Mesothelial cell of epicardium (in vitro differentiated cells): ENCODE measurements at places on chromosomes 16 and 17. TPM values are rescaled to one million over a fixed set of nuclear protein-coding genes. Genes with fewer than 3 reads are reported as not detected.

CSF3 gene
- total RNA-seq, result not detected in 3 replicates

HOXB7 gene
- 18.6 to 20.3 TPM (median 19.5 TPM) in 3 replicates for total RNA-seq

- DNase-seq, result no peak
- peaks cover 15% of the 10 kb centered on the region for H3K36me3 ChIP-seq
- H3K27ac ChIP-seq, result no peak overlapping the region
- no peaks in the 10 kb centered on the region for H3K27me3 ChIP-seq
- H3K4me3 ChIP-seq, result no peak overlapping the region
Observed at GRCh38 chr17:82400830-82401229, 17.3 kb upstream of the HEXD start.

CNTNAP1 gene
- total RNA-seq, result 20.5 to 23.1 TPM (median 20.9 TPM) in 3 replicates

- H3K27ac ChIP-seq, result no peak overlapping the region
- peaks cover 16% of the 10 kb centered on the region for H3K36me3 ChIP-seq
- DNase-seq, result no peak
- no peaks in the 10 kb centered on the region for H3K27me3 ChIP-seq
- H3K4me1 ChIP-seq, result peaks cover 35% of the 10 kb centered on the region
Observed at GRCh38 chr16:55571191-55571897, 4.9 kb downstream of the CAPNS2 start.

GRCh38 chr16:85515830-85516397 is 97.2 kb upstream of the GSE1 start:
- peaks cover 57% of the 10 kb centered on the region for H3K4me1 ChIP-seq
- DNase-seq, result no peak
- H3K4me3 ChIP-seq, result no peak overlapping the region
- H3K36me3 ChIP-seq, result peaks cover 10% of the 10 kb centered on the region
- no peaks in the 10 kb centered on the region for H3K27me3 ChIP-seq
- H3K27ac ChIP-seq, result no peak overlapping the region

GRCh38 chr16:67156143-67156844 is 3.4 kb downstream of the TRADD start:
- no peak for DNase-seq
- peaks cover 15% of the 10 kb centered on the region for H3K4me1 ChIP-seq
- H3K36me3 ChIP-seq, result no peaks in the 10 kb centered on the region
- no peak overlapping the region for H3K27ac ChIP-seq
- peaks cover 85% of the 10 kb centered on the region for H3K27me3 ChIP-seq

- peak overlapping the region; percentile 98 for H3K4me3 ChIP-seq
- H3K27me3 ChIP-seq, result no peaks in the 10 kb centered on the region
- H3K36me3 ChIP-seq, result peaks cover 16% of the 10 kb centered on the region
- peak overlapping the region; percentile 25 for H3K27ac ChIP-seq
- DNase-seq, result no peak
- peaks cover 46% of the 10 kb centered on the region for H3K4me1 ChIP-seq
Observed at GRCh38 chr17:7235693-7236665, 1.7 kb upstream of the DVL2 start.

DNA sequence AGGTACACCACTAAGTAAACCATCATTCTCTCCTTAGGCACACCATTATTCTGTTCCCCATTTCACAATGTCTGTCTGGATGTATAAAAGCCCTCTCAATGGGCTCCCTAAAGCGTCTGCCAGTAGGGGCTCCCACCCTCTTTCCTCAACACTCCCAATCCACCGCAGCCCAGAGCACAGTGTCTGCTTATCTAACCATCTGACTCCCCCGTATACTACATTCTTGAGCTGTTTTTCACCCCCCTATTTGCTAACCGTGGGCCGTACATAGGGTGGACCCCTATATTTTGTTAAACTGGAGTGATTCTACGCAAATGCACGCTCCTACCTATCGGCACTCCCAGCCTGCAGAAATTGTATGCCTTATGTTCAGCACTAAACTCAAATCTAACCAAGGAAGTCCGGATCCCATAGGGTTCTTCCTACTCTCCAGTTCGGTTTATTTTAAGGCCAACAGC is 685 bp upstream of the PSMD3 start:
- no peak for DNase-seq
- H3K4me3 ChIP-seq, result peak overlapping the region; percentile 79
- H3K27me3 ChIP-seq, result peaks cover 7% of the 10 kb centered on the region
- peaks cover 6% of the 10 kb centered on the region for H3K36me3 ChIP-seq
- peak overlapping the region; percentile 92 for H3K27ac ChIP-seq

GRCh38 chr17:33493566-33493965 is 200.5 kb upstream of the ASIC2 start:
- H3K4me1 ChIP-seq, result peaks cover 3% of the 10 kb centered on the region
- no peaks in the 10 kb centered on the region for H3K36me3 ChIP-seq
- H3K27ac ChIP-seq, result no peak overlapping the region
- no peak overlapping the region for H3K4me3 ChIP-seq

EFNB3 gene
- total RNA-seq, result 27.3 to 28.2 TPM (median 28.1 TPM) in 3 replicates

ADGRG1 gene
- 65.8 to 67.1 TPM (median 66.9 TPM) in 3 replicates for total RNA-seq

GUCY2D gene
- 0.34 to 0.75 TPM (median 0.69 TPM) in 3 replicates for total RNA-seq

CRISPLD2 gene
- total RNA-seq, result 72.4 to 83.0 TPM (median 80.1 TPM) in 3 replicates

DNA sequence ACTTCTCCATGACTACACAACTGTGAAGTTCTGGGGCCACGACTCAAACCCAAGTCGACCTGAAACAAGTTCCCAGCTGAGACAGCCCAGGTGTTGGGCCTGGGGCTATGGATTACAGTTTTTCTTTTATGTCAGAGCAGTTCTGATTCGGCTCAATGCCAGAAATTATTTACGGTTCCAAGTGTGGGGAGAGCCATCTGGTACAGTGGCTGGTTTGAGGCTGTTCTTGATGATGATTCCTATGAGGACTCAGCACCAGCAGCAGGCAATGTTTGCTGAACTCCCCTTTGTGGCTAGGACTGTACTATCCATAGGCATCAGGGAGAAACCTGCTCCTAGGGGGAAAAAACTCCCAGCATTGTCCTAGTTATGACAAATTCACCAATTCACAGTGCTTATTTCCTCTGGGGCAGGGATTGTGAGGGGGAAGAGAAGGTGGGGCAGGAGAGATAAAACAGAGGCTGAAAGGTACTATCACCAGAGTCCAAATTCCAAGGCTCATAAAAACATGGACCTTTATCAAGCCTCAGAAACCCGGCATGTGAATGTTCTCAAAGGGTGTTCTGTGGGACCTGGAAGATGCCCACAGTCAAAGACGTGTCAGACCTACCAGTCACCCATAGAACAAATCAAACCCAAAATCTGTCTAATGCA is 18.2 kb upstream of the CMTM4 start:
- peaks cover 3% of the 10 kb centered on the region for H3K36me3 ChIP-seq
- no peak overlapping the region for H3K27ac ChIP-seq
- no peak overlapping the region for H3K4me3 ChIP-seq
- H3K4me1 ChIP-seq, result peaks cover 26% of the 10 kb centered on the region
- no peaks in the 10 kb centered on the region for H3K27me3 ChIP-seq
- no peak for DNase-seq

DNA sequence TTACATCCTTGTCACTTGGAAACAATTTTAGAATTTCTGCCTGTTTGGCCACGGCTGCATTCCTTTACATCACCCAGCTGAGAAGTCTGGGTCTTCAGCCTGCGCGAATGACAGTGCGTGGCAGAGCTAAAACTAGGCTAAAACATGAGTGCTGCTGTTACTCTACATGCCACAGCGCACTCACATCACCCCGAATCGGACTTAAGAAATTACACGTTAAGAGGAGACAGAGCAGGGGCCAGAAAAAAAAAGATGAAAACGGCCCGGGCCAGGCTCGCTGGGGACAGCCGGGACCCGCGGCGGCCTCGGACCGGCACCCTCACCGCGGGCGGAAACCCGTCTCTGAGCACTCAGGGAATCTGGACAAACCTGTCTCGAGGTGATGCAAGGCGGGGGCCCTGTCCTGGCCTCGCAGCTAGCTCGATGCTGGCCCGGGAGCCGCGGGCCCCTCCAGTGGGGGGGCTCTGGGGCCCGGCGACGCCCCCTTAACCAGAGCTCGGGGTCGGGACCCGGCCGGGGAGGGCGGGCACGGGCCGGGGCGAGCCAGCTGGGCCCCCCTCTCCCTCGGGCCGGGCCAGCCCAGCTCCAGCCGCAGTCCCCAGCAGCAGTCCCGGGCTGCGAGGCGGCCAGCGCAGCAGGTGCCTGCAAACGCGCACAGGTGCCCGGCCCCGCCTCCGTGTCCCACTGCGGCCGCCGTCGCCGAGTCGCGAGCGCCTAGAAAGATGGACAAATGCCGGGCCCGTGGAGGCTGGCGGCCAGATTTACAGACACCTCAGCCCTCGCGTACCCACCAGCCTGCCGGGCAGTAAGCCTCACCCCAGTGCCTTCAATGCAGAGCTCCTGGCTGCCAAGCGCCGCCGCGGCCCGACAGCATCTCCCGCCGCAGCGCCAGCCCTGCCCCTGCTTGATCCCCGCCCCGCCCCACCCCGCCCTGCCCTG is at the start of gene AKTIP:
Gene AKTIP, minus strand, starts transcription at position 879 of the 939 bp plus-strand sequence. CDS start 2,950 bp downstream, outside the sequence.
- DNase-seq, result peak; percentile 67
- peaks cover 43% of the 10 kb centered on the region for H3K4me1 ChIP-seq
- H3K27ac ChIP-seq, result peak within 1 kb of the TSS; percentile 98
- peaks cover 9% of the 10 kb centered on the region for H3K36me3 ChIP-seq
- H3K4me3 ChIP-seq, result peak within 1 kb of the TSS; percentile 90
- no peaks in the 10 kb centered on the region for H3K27me3 ChIP-seq

GRCh38 chr16:51816929-51817328 is 665.9 kb upstream of the SALL1 start:
- H3K4me1 ChIP-seq, result peaks cover 5% of the 10 kb centered on the region
- no peak overlapping the region for H3K4me3 ChIP-seq
- no peak overlapping the region for H3K27ac ChIP-seq
- H3K36me3 ChIP-seq, result no peaks in the 10 kb centered on the region

HBA2 gene
- not detected in 3 replicates for total RNA-seq

DNA sequence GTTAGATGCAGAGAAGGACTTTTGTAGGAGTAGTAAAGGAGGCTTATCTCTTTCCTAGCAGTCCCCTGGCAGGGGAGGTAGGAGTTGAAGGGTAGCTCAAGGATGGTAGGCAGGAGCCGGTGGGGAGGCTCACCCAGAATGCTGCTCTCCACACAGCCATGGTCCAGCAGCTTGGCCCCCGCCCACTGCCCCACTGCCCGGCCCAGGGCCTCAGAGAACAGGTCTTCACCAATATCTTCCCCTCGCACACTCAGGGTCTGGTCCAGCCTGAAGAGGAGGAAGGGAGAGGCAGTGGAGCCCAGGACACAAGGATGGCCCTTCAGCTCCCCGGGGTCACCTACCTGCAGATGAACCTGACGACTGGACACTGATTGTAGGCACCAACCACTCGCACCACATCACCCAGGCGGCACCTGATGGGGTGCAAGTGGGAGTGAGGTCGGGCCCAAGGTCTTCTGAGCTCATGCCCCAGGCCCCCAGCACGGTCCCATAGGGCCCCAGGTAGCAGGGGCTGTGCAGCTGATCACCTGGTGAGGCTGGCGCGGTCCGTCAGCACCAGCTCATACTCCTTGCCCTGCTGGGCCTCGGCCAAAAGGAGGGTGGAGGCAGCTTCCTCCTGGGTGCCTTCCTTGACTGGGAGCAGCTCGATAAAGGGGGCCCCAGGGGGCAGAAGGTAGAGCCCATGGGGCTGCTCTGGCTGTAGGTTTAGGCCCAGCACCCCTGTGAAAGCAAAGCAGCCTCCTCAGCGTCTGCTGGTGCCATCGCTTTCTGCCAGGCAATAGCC is 3.6 kb downstream of the GHDC start:
- no peaks in the 10 kb centered on the region for H3K36me3 ChIP-seq
- H3K4me1 ChIP-seq, result peaks cover 10% of the 10 kb centered on the region
- H3K27me3 ChIP-seq, result peaks cover 12% of the 10 kb centered on the region
- no peak for DNase-seq
- no peak overlapping the region for H3K4me3 ChIP-seq

- H3K4me3 ChIP-seq, result no peak overlapping the region
- H3K36me3 ChIP-seq, result no peaks in the 10 kb centered on the region
- no peak overlapping the region for H3K27ac ChIP-seq
- H3K27me3 ChIP-seq, result peaks cover 80% of the 10 kb centered on the region
- DNase-seq, result no peak
- H3K4me1 ChIP-seq, result peaks cover 2% of the 10 kb centered on the region
Observed at GRCh38 chr16:66840883-66841282, 3.3 kb upstream of the CA7 start.

DNA sequence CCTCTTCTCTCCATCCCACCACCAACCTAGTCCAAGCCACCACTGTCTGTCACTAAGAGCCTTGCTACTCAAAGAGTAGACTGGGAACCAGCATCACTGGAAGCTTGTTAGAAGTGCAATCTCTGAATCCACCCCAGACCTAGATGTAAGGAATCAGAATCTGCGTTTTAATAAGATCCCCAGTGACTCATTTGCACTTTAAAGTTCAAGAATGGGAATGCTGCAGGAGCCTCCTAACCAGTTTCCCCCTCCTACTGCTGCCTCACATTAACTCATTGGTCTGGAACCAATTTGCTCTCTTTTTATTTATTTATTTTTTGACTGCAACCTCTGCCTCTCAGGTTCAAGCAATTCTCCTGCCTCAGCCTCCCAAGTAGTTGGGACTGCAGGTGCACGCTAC is 19.8 kb upstream of the LYRM9 start:
- DNase-seq, result no peak
- H3K4me1 ChIP-seq, result peaks cover 3% of the 10 kb centered on the region
- no peak overlapping the region for H3K27ac ChIP-seq
- H3K27me3 ChIP-seq, result peaks cover 25% of the 10 kb centered on the region
- H3K36me3 ChIP-seq, result no peaks in the 10 kb centered on the region

NUBP2 gene
- 62.9 to 65.3 TPM (median 63.6 TPM) in 3 replicates for total RNA-seq

DNA sequence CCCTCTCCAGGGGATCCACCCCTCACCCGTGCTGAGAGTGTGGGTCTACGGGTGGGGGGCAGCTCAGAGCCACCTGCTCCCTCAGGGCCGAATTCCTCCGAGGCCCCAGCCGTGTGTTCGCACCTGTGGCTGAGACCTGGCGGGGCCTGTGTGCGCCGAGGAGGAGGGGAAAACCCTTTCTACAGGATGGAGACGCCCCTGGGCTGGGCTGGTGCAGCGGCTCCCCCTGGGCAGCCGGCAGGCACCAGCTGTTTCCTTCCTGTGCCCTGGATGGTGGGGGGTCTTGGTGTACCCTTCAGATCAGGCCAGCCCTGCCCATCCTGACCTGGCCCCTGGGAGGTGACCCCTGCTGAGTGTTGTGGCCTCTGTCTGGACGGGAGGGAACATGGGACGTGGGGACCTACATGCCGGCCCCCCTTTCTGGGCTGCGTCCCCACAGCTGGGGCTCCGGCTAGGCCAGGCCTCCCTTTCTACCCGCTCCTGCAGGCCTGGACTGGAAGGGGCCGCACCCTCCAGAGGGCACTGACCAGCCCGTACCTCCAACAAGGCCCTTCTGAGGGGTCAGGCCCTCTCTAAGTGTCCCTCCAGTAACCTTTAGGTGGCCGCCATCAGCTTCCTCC is 28.3 kb upstream of the PABPN1L start:
- DNase-seq, result no peak
- H3K36me3 ChIP-seq, result peaks cover 10% of the 10 kb centered on the region
- H3K27me3 ChIP-seq, result no peaks in the 10 kb centered on the region
- no peaks in the 10 kb centered on the region for H3K4me1 ChIP-seq
- no peak overlapping the region for H3K27ac ChIP-seq

- peak overlapping the region; percentile 89 for H3K27ac ChIP-seq
- peaks cover 25% of the 10 kb centered on the region for H3K4me1 ChIP-seq
- no peaks in the 10 kb centered on the region for H3K27me3 ChIP-seq
- DNase-seq, result no peak
Observed at GRCh38 chr16:12802048-12802447, 1.6 kb downstream of the CPPED1 start.

MAPT gene
- 2.5 to 3.1 TPM (median 2.8 TPM) in 3 replicates for total RNA-seq

- DNase-seq, result no peak
- no peak overlapping the region for H3K4me3 ChIP-seq
- H3K27me3 ChIP-seq, result peaks cover 26% of the 10 kb centered on the region
- no peaks in the 10 kb centered on the region for H3K4me1 ChIP-seq
- H3K27ac ChIP-seq, result no peak overlapping the region
Observed at GRCh38 chr17:10992106-10992880, 154.4 kb upstream of the PIRT start.

- H3K4me1 ChIP-seq, result peaks cover 10% of the 10 kb centered on the region
- H3K27me3 ChIP-seq, result no peaks in the 10 kb centered on the region
- peak overlapping the region; percentile 99 for H3K27ac ChIP-seq
Observed at GRCh38 chr16:22296225-22297113, 740 bp upstream of the POLR3E start.

GRCh38 chr17:74712756-74713155 is at the start of gene CD300LF:
CD300LF (minus strand) TSS chr17:74712923; CDS start chr17:74712866, 57 bp downstream.
- H3K4me1 ChIP-seq, result no peaks in the 10 kb centered on the region
- peaks cover 42% of the 10 kb centered on the region for H3K27me3 ChIP-seq
- H3K27ac ChIP-seq, result no peak within 1 kb of the TSS
- DNase-seq, result no peak
